Astrocyte of the cerebellum (primary cell): ENCODE measurements at places on chromosomes 7 and 10.

GRCh38 chr7:34501156-34501555 lies 156.9 kb upstream of the NPSR1 start:
- no peak for DNase-seq

DNA sequence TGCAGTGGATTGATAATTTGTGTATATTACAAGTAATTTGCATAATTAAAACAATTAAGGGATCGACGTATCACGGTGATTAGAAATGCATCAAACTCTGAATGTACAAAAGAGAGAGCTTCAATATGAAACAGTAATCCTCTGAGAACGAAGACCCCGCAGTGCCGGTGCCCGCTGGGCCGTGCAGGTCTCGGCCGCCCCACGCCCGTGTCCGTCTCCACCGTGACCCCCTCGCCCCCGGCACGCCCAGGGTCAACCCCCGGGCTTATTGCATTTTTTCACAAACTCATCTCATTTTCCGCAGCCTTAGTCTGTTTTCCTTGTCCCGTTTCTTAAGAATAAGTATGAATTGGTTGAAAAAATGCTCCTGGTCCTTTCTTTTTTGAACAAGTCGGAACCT lies 218.6 kb downstream of the TCERG1L start:
- DNase-seq: no peak

GRCh38 chr10:28545967-28546644 lies 13.2 kb downstream of the WAC start:
- no peak for DNase-seq

- DNase-seq: peak; percentile 5
Measured at GRCh38 chr10:5659702-5660528, 6.5 kb downstream of the ASB13 start.

DNA sequence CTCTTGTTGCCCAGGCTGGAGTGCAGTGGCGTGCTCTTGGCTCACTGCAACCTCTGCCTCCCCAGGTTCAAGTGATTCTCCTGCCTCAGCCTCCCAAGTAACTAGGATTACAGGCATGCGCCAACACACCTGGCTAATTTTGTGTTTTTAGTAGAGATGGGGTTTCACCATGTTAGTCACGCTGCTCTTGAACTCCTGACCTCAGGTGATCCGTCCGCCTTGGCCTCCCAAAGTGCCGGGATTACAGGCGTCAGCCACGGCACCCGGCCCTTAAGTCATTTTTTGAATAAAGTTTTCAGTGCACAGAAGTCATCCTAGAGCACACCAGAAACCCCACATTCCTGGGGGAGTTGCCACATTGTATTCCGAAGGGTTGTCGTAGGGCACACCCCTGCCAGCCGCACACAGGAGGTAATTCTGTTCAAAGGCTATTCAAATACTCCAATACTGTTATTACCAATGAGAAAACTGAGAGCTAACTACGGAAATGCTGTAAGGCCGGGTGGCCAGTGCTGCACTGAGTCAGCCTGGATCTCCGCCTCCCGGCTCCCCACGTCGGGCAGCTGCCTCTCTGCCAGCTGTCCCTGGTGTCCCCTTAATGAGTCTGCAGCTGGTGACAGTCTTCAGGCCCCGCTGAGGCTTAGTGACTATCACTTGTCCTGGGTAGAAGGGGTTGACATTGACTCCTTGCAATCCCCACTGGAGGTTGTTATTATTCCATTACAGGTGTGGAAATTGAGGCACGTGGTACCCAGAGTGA lies 8.6 kb upstream of the RFC2 start:
- no peak for DNase-seq

GRCh38 chr10:3241967-3242650 lies 69.5 kb upstream of the PITRM1 start:
- DNase-seq: no peak

DNA sequence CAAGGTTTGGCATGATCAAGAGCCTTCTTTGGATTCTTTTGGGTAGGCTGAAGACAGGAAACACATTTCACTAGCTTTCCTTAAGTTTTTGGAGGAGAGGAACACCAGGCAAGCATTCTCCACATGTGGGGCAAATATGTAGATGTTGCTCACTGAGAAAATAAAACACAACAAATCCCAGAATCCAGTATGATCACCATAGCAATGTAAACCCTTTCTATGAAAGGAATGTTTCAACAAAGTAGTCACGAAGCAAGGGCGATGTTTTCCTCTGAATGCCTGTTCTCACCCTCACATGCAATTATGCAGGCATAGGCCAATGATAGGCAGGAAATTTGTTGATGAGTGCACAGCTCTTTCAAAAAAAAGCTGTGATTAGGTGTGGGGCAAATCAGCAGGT lies 20.5 kb upstream of the CEP41 start:
- no peak for DNase-seq
